Epithelial cell of proximal tubule (primary cell): ENCODE measurements at places on chromosomes 5 and 9. TPM values are rescaled to one million over a fixed set of nuclear protein-coding genes. Genes with fewer than 3 reads are reported as not detected.

GRCh38 chr5:172877466-172878260 is 43.6 kb downstream of the ERGIC1 start:
- DNase-seq: no peak

DNA sequence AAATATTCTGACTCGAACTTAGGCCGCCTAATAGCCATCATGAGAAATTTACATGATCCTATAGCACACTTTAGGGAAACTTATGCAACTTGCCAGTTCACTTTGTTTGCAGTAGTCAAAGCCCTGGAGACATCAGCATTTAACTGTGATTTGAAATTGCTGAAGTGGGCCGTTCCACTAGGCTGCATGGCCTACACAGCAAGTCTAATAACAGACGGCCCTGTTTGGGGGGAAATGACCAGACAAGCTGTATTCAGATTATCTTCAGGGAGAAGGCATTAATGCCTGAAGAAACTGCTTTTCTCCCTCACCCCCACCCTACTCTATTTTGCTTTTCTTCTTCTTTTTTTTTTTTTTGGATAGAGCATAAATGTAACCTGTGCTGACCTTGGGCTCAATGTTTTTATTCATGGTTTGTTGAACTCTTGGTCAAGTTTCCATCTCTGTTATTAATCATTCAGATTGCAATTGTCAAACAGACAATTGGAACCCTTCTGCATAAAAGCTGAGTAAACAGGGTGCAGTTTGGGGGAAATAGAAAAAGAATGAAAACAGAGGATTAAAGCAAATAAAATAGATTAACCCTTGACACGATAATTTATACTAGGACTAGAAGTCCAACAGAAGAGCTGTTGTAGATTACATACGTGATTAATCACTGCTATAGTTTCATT is 1928.2 kb upstream of the WWC1 start:
- DNase-seq: no peak

- DNase-seq: no peak
Measured at GRCh38 chr5:158629591-158630312, 470.0 kb downstream of the EBF1 start.

DNA sequence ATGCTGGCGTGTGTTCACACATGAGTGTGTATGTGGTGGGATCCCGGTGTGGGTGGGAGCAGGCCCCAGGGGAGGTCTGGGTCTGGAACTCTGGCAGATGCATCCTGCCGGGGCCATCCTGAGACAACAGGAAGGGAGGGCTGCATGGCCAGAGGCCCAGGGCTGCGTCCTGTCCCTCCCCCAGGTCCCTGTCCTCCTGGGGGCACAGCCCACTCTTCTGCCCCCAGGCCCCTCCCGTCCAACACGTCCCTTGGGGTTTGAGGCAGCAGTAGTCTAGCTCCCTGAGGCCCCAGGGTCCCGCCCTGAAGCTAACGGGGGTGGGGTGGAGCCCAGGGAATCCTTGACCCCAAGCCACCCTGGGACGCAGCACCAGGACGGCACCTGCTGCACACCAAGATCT is 16.6 kb downstream of the FLT4 start:
- DNase-seq: no peak

GRCh38 chr5:149550594-149551226 is 529 bp downstream of the CSNK1A1 start:
- no peak for DNase-seq

DNA sequence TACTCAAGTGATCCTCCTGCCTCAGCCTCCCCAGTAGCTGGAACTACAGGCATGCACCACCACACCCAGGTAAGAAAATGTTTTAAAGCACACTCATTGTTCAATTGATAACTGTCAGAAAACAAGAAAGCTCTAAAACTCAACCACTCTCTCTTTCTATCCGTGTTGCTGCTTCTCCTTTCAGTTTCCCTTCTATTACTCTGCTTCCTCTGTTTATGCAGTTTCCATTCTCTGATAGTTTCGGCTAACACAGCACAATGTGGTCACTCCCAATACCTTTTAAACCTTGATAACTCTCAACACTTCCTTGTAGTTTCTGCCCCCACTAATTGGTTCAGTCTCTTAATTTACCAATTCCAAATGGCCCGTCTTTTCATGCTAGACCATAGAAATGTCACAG is 59.2 kb upstream of the NR4A3 start:
- no peak for DNase-seq

- DNase-seq: no peak
Measured at GRCh38 chr5:54383941-54384340, 71.6 kb upstream of the HSPB3 start.

DNA sequence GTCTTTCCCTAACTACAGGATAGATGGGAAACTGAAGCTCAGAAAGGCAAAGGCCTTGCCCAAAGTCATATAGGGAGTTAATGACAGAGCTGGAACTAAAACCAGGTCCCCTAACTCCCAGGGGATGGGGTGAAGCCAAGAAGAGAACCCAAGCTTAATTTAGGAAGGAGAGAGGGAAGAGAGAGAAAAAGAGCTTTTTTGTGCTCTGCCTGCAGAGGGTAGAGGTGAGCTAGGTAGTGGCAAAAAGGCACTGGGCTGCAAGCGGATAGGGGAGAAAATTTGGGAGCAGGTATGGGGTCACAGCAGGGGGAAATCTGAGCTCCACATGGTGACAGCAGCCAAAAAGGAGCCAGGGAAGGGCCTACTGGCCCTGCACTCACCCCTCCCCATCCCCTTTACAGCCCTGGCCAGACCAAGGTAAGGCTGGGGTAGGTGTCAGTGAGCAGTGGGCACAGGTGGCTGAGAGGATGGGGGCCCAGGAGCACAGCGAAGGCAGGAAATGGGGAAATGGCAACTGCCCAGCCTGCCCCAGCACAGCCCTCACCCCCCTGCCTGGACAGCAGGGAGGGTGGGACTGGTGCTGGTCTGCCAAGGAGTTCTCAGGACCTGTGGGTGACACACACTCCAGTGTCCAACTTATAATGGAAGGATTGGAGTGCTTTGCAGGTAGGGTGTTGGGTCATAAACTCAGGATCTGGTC is 3.3 kb downstream of the ENHO start:
- no peak for DNase-seq

- DNase-seq: no peak
Measured at GRCh38 chr9:131282688-131283422, 6.5 kb upstream of the FAM78A start.

DNA sequence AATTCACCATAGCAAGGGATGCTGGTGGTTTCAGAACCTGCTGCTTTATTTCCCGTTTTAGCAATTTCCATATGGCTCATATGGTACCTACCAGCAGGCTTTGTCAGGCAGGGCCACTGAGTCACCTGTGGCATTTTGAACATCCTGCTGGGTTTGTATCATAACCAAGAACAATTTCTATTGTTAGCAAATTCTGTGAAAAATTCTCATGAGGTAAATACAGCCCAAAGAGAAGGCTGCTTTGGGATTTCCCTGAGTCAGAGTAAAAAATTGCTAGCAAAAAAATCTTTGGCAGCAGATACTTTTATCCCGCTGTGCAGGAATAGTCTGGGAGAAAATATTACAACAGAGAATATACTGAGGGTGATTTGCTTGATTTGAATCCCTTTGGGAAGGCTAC is 52.7 kb downstream of the PRR16 start:
- no peak for DNase-seq

- DNase-seq: no peak
Measured at GRCh38 chr5:138974227-138975063, 99.3 kb upstream of the LRRTM2 start.

DNA sequence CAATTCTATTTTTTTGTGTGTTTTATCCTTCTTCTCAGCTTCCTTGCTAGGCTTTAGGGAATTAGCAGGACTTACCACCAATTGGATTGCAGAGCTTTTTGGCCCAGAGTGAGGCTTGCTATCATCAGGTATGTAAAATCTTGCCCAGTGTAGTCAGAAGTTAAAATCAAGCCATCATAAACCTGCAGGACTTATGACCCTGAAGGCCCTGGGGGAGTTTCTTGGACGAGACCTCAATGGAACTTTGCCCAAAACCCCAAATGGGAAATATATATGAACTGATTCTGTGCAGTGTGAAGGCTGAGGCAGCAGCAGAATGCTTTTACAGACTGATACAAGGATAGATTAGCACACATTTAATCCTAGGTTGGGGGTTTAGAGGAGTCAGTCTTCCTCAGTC is 287.0 kb downstream of the SH3GL2 start:
- no peak for DNase-seq

- no peak for DNase-seq
Measured at GRCh38 chr9:86708918-86709835, 238.1 kb downstream of the GAS1 start.

GRCh38 chr9:734831-735511 is 106.5 kb upstream of the DMRT1 start:
- no peak for DNase-seq

GRCh38 chr5:176959051-176959450 is 47.5 kb downstream of the UIMC1 start:
- peak; percentile 7 for DNase-seq

- peak; percentile 57 for DNase-seq
Measured at GRCh38 chr5:81506900-81507588, 113.1 kb upstream of the ACOT12 start.

- DNase-seq: no peak
Measured at GRCh38 chr9:94668418-94668927, 29.2 kb upstream of the FBP1 start.

DNA sequence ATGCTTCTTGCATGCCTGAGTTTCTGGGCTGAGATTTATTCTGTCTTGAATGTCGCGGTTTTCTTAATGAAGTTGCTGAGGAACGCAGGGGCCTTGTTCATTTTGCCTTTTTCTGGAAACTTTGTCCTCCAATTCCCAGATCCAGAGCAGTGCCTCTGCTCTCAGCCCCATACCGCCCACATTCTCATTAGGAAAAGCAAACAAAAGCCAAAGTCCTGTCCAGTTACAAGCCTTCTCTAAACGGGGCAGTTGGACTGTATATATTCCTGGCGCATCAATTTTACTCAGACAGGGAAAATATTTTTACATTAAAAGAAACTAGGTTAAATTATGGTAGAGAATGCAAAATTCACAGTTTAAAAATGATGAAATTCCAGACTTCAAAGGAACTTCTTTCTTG is 1.2 kb upstream of the PSAT1 start:
- DNase-seq: no peak

DNA sequence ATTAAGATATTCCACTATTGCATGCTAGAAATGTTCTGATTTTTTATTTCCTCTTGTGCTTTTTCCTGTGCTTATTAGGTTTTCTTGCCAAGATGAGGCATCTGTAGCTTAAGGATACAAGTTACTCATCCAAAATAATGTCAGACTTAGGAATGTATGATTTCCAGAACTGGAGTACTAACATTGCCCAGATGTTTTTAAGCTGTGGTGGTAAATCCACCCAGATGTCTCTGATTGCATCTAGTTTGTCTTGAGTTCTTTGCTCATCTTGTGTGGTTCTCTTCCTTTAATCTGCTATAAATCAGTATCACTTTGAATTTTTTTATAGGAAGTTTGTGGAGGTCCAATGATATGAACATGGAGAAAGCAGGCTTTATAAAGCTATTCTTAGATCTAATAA is 337.5 kb upstream of the ZNF608 start:
- DNase-seq: no peak

- no peak for DNase-seq
Measured at GRCh38 chr5:82151204-82151603, 127.0 kb downstream of the RPS23 start.

DNA sequence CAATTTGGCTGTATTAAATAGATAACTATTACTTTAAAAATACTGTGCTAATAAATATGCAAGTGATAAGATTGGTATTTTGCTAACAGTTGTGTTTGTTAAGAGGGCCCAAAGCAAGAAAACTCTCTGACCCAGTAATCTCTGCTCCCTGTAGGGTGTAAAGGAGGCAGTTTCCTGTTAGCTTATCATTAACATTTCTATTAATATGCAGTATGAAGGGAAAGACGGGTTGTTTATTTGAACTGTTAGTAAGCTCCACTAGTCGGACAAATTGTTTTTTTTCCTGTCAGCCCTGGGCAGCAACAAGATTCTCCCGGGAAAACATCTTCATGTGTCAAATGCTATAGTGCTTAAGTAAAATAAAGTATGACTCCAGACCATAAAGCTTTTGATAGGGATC is 35.6 kb downstream of the ERP44 start:
- no peak for DNase-seq

GRCh38 chr9:87734106-87734505 is 8.2 kb downstream of the CTSL start:
- DNase-seq: no peak

GRCh38 chr5:119332978-119333401 is 22.8 kb upstream of the TNFAIP8 start:
- no peak for DNase-seq

DNA sequence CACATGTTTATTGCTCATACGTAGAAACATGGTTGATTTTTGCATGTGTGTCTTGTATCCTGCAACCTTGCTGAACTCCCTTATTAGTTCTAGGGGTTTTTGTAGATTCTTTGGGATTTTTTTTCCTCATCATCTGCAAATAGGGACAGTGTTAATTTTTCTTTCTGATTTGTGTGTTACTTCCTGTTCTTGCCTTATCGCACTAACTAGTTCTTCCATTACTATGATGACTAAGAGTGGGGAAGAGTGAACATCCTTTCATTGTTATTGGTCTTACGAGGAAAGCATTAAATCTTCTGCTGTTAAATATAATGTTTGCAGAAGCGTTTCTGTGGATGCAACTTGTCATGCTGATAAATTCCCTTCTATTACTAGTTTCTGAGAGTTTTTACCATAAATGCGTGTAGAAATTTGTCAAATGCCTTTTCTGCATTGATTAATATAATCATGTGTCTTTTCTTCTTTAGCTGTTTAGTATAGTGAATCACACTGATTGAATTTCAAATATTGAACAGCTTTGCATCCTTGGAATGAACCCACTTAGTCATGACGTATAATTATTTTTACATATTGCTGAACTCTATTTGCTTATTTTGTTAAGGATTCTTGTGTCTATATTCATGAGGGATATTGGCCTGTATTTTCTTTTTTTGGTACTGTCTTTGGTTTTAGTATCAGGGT is 32.1 kb upstream of the RNF130 start:
- DNase-seq: no peak

GRCh38 chr9:81534138-81534875 is 155.0 kb downstream of the TLE1 start:
- DNase-seq: no peak

- DNase-seq: no peak
Measured at GRCh38 chr5:148810823-148811222, 15.6 kb upstream of the ADRB2 start.

GRCh38 chr9:29332789-29333188 is 1759.5 kb upstream of the C9orf72 start:
- DNase-seq: no peak

DNA sequence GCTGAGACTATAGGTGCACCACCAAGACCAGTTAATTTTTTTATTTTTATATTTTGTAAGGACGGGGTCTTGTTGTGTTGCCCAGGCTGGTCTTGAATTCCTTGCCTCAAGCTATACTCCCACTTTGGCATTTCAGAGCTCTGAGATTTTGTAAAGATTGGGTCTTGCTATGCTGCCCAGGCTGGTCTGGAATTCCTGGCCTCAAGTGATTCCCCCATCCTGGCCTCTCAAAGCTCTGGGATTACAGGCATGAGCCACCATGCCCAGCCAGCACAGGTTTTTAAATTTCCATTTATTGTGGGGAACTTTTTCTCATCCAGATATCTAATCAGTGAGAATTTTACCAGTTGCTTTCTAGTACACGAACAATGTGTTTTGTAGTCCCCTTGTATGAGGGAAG is 156.1 kb upstream of the VLDLR start:
- DNase-seq: no peak

The EQTN gene
- not detected in 2 replicates for total RNA-seq

The STPG3 gene
- total RNA-seq: not detected in 2 replicates

The ZFP62 gene
- 10.4 and 12.4 TPM in 2 replicates for total RNA-seq
